ENCODE measurements at places on chromosomes 11 and 22.

DNA sequence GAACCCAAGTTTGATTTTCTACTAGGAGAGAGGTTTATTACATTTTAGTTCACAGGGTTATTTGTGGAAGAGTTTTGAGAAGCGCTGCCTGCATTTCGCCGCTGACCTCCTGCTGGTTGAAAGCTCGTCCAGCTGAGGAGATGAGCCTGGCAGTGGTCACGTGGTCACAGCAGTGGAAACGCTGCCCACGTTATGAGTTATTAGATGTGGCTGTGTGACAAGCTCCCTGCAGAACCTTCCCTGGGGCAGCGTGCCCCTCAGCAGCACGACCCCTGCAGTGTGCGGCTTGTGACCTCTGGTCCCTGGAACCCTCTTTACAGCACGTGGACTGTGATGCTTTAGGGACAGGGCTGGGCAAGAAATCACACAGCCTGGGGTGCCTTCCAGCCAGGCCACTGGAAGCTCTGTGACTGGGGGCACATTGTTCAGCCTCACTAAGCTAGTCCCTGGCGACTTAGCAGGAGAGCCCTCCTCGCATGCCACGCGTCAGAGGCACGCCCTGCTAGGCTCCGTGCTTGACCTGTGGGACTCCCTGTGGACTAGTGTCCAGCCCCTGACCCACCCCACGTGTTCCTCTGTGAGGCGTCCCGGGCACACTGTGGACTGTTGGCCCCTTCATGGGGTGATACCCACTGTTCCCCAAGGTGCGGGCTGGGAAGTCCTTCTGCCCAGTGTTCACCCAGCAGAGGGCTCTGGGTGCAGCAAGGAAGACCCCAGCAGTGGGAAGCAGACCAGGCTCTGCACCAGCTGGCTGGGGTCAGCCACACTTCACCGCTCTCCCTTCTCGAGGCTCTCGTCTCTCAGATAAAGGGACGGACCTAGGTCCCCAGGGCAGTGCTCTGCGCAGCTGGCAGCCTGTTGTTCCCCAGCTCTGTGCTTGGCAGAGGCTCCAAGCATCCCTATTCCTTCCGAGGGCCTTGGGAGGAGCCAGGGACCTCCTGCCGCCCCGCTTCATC is 349.5 kb downstream of the TBC1D22A start:
- no peak for DNase-seq

DNA sequence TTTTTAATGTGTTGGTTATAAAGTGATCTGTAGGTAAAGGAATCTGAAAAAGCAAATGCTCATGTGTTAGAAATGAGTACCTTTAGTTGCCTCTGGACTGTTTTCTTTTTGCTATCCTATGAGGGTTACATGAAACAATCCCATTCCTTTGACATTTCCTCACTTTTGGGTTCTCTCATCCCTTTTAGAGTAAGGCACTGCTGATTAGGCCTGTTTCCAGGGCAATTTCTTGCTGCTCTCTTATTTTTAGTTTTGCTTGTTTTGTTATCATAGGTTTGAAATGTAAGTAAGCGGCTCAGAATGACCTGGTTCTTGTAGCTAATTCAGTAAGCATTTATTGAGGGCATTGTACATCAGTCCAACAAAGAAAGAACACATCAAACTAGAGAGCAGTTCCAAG is 138.9 kb downstream of the DDX10 start:
- DNase-seq: no peak

DNA sequence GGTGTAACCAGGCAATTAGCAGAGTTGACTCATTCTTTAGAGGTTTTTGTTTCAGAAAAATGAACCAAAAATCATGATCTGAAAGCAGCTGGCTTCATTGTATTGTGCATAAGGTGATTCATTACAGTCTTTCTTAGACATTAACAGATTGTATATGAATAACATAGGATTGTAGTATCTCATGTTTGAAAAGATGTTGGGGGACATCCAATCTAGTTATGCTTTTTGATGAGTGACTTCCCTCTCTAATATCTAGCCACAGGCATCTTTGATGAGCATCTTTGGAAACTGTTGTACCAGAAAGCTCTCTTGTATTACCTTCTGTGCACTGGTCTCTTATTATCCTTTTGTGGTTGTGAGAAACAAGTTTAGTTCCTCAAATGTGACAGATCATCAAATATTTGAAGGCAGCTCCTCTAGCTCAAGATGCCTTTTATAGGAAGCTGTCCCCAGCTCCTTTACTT is 8.3 kb downstream of the GRK3 start:
- DNase-seq: no peak

GRCh38 chr11:31529189-31529588 is 19.6 kb downstream of the ELP4 start:
- no peak for DNase-seq

DNA sequence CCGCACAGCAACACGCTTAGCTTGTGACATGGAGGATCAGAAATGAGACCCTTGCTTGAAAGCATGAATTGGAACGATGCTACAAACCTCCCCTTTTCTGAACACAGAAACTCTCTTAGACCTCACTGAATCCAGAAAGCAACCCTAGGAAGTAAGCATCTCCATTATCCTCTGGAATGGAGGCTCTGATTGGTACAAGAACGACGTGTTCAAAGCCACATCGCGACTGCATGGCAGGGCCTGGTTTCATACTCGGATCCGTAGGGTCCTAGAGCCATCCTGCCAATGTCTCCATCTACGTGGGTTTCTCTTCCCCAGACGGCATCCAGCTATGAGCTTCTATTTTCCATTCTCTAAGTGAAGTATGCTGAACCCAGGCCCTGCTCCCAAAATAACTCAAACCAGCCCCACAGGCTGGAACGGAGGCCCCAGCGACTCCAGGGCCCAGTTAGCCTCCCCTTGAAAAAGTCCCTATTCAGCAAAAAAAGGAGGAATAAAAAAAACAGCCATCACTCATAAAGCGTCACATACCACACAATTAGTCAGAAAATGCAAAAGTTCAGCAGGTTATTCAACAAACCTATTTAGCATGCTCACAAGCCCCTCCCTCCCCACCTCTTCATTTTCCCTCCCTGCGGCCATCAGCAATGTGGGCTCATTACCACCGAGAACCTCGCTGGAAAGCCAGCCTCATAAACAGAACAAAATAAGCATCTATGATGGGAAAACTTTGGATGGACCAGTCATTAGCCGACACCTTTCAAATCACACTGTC is 7.1 kb upstream of the MN1 start:
- DNase-seq: no peak

DNA sequence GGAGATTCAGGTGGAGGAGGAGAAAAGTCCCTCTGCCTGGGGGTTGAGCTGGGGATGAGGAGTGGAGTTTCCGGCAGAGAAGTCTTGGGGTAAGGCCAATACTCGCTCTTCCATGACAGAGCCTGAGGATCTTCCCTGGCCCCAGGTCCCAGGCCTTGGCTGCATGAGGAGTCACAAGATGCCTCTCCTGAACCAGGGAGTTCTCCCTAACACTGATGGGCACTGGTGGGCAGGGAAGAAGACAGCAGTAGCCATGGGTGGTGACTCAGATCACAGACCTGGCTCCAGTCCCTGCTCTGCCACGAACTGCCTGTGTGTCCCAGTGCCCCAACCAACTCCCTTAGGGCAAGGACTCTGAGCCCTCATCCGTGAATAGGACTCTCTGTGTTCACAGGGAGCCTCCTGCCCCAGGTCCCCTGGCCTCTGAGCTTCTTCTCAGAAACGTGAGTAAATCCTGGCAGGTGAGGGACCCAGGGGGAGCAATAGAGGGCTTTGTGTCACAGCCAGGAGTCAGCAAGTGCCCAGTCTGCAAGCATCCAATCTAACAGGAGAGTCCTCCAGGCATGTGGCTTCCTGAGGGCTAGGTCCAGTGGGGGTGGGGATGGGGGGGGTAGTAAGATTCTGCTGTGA is 45.5 kb upstream of the FTH1 start:
- no peak for DNase-seq

DNA sequence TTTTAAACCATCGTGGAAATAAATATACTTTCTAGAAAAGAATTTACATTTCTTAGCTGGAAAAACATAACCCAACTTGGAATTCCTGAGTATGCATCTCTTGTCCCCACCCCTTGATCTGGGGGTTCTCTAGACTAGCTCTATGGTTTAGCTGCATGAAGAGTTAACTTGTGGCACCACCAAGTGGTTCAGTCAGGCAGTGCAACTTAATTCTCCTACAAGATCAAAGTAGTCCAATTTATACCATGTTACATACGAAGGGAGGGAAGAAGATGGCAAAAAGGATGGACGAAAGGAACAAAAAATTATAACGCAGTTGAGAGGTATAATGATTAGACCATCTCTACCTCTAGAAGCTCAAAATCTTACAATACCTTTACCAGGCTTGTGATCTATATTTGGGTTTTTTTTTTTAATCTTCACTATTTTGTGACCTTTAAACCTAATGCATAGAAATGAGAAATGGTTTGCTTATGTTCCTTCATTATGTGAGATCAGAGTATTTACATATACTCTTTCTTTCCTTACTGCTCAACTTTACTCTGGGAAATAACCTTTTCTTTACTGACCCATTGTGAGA is 28.5 kb upstream of the ALKBH3 start:
- peak; percentile 71 for DNase-seq

DNA sequence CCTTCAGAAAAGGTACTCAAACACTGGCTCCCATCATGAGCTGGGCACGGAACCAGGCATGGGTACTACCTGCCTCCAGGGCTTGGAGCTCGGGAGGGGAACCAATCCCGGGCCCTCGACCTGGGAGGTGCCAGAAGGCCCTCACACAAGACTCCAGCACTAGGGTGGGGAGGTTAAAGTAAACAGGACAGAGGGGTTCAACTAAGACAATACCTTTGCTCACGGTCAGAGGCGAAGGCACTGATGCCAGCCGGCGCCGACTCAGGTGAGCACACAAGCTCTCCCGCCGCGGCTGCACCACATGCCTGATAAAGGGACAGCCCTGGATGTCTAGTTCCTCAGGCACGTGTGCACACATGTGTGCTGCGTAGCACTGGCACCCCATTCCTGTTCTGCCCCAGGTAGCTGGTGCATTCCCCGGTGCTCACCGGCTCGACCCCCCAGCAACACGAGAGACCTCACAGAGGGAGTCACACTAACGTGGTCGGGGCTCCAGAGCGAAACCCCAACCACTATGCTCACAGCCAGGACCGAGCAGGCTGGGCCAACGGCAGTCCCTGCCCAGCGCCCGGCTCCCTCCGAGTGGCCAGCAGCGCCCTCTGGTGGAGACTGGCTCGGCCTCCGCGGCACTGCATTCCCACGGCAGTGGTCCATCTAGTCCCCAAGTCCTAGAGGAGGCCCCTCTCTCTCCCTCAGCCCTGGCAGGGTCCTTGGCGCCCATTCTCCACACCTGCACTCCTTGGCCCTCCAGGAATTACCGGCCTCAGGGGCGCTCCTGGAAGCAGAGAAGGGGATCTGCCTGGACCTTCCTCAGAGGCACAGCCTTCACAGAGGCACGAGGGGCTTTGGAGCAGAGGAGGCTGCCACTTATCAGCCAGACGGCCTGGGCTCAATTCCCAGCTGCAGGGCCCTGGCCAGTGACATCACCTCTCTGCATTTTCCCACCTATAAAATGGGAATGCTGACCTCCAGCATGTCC is 28.8 kb upstream of the MOB2 start:
- DNase-seq: peak; percentile 95

DNA sequence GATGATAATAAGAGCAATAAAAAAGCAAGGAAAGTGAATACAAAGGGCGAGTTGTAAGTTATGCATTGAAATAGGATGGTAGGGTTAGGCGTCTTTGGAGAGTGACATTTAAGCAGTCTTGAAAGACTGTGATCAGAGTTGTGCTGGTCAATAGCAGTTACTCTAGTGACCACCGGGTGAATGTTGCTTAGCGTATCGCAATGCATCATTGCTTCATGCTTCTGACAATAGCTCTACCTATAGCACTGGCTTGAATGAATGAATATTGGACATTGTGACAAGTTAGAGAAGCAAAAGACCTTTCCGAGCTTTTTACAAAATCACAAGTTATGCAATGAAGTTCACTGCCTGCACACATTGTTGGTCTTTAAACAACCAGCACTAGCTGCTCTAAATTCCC is 7.7 kb upstream of the OR8B12 start:
- DNase-seq: no peak

DNA sequence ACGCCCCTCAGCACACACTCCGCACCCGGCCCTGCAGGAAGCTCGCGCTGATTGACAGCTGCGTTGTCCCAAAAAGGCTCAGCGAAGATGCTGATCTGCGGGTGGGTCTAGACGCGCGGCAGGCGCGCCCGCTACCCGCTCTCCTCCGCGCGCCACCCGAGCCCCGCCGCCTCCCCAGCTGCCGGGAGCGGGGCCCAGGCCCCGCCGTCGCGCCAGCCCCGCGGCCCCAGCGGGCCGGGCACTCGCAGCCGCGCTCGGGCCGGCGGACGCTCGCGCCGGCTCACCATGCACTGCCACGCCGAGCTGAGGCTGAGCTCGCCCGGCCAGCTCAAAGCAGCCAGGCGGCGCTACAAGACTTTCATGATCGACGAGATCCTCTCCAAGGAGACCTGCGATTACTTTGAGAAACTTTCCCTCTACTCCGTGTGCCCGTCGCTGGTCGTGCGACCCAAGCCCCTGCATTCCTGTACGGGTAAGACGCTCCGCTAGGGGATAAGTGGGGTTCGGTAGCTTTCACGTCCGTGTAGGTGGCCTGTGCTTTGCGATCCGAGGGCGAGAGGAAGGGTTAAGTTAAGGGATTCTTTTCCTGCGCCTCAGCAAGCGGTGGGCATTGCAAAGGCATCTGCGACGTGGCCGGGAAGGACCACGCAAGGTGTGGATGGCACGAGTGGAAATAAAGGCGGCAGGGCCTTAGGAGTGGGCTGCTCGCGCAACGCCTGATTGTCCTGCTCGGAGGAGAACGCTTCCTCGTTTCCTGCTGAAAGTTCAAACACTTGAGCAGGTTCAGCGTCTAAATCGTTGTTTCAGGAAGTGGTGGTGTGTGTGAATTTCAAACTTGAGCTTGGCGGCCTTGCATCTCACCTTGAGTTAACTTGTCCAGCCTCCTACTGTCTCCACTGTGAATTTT is at the start of gene BARX2:
TSS of gene BARX2 (plus strand) at position 98 of the 907 bp plus-strand sequence. CDS start at position 286, 188 bp downstream.
- DNase-seq: peak; percentile 75

DNA sequence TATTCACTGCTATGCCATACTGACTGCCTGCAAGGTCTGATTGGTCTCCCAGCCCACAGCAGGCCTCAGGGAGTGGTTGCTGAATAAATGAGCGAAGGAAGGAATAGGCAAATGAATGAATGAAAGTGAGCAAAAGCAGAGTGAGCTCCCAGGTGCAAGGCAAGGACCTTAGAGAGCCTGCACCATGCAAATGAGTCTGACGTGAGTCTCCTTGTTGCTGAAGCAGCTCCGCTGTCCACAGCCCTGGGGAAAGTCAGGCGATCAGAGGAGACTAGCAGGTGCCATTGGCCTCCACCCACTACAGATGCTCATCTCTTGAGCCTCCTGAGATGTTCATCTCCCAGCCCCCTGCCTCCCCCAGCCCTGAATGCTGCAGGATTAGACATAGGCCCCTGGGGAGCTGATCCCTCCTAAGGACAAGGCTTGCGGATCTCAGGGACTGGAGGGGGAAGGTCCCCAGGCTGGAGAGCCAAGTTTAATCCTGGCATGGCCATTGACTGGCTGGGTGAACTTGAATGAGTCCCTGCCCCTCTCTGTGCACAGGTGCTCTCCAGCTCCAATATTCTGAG is 22.1 kb downstream of the GDPD5 start:
- DNase-seq: no peak

DNA sequence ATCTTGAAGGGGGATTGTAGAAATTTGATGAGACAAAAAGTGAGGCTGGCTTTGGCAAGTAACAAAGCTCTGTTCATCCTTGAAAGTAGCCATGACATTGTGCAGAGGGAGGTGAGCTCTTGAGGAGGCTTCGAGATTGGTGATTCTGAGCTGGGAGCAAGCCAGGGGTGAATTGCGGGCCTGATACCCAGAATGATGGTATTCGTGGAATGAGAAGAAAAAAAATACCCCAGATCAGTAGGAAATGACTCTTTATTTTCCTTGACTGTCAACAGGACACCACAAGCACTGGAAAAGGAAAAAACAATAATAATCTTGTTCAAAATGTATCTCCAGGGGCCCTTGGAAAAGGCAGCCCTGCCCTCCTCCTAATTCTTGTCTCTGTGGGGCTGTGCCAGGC is 62.7 kb downstream of the TSPAN18 start:
- no peak for DNase-seq
